Neural crest cell (in vitro differentiated cells): ENCODE measurements at places on chromosomes 5 and 9. TPM values are rescaled to one million over a fixed set of nuclear protein-coding genes. Genes with fewer than 3 reads are reported as not detected.

The RANBP3L gene
- total RNA-seq, result not detected in 2 replicates

The RALGPS1 gene
- total RNA-seq, result 10.8 and 11.7 TPM in 2 replicates

The APC gene
- 48.4 and 52.3 TPM in 2 replicates for total RNA-seq

The PCDHGB6 gene
- total RNA-seq, result 53.6 and 53.7 TPM in 2 replicates
